ENCODE measurements at places on chromosomes 7 and 10.

DNA sequence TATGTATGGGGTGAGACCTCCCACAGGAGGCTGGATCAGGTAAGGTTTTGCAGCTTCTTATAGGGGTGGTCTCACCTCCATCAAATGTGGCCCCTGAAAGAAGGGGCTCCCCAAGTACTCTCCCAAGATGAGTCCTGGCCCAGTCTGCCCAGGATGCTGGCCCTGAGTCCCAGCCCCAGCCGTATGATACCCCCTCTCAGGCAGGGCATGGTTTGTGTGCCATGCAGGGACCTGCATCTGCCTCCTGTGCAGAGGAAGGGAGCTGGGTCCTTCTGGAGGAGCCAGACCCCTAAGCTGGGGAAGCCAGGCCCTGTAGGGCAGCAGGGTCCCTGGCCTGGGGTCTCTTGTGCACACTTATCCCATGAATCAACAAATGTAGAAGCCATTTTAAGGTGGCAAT is 35.1 kb upstream of the ZNF716 start:
- DNase-seq, result no peak

DNA sequence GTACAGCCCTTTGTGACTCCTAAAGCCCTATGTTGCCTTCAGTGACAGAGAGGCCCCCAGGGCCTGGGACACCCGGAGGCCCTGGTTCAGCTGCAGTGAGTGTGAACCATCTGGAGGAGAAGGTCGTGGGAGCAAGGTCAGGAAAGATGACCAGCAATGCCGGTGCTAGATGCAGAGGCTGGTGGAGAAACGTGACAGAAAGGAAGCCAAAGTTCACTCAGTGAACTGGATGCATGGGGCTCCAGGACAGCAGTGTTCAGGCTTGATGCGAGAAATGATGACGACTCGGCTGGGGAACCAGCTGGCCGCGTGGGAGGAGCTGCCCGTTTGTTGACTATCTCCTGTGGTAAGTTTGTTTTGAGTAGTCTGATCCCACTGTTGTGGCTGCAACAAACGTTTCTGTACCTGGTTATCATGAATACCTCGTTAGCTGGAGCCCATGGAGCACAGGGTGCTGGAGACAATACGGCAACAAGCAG is 54.1 kb upstream of the MKRN1 start:
- no peak for DNase-seq

GRCh38 chr10:122567056-122567660 is 6.6 kb downstream of the DMBT1 start:
- DNase-seq, result peak; percentile 7

DNA sequence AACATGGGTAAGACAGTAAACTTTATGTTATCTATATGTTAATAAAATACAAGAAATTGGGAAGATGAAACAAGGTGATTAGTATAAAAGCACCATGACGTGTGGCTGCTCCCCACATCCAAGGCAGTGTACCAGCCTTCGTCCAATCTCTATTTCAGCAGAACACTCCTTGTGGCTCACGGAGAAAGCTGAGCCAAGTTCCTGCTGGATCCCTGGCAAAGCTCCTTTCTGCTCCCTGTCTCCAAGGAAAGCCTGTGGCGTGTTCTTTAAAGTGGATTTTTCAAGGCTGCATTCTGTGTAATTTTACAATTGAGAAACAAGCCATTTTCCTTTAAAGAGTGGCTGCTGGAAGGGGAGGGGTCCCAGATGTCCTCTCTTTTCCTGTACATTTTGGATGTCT is 467.3 kb downstream of the PTPRN2 start:
- no peak for DNase-seq

GRCh38 chr7:5795752-5796475 is 14.5 kb upstream of the RNF216 start:
- no peak for DNase-seq

DNA sequence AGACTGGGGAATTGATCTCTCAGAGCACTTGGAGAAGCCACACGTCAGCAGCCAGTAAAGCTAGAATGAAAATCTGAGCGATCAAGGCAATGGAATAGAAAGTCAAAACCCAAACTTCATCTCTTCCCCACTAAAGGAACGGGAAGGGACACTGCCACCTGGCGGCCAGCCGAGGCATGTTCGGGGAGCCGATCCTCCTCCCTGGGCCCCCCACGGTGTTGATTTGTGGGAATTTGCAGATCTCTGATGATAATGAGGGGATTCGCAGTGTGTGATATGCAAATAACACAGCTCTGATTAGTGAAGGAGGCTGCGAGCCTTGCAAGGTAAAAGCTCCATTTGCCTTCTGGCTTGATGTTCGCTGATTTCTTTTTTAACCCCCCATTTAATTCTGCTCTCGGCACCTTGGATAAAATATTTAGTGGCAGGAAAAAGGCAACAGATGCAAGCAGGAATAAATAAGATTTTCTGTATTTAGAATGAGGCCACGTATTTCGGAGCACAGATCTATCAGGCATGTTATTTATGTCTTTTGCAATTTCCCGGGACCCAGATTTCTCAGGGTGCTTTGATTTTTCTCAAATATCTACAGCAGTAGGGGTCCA is 258.6 kb downstream of the PAXIP1 start:
- DNase-seq, result no peak

DNA sequence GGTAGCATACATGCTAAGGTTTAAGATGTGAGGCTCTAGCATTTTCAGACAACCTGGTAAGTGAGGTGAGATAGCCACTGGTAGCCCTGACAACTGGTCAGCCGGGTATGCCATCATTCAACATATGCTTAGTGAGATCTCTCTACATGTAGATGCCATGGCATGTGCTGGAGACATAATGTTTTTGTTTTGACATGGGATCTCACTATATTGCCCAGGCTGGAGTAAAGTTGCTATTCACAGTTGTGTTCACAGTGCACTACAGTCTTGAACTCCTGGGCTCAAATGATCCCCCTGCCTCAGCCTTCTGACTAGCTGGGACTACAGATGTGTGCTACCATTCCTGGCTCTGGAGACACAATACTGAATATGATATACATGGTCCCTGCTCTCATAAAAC is 437.3 kb downstream of the SORCS1 start:
- no peak for DNase-seq

- DNase-seq, result no peak
Measured at GRCh38 chr10:12487366-12487765, 138.0 kb downstream of the CAMK1D start.

DNA sequence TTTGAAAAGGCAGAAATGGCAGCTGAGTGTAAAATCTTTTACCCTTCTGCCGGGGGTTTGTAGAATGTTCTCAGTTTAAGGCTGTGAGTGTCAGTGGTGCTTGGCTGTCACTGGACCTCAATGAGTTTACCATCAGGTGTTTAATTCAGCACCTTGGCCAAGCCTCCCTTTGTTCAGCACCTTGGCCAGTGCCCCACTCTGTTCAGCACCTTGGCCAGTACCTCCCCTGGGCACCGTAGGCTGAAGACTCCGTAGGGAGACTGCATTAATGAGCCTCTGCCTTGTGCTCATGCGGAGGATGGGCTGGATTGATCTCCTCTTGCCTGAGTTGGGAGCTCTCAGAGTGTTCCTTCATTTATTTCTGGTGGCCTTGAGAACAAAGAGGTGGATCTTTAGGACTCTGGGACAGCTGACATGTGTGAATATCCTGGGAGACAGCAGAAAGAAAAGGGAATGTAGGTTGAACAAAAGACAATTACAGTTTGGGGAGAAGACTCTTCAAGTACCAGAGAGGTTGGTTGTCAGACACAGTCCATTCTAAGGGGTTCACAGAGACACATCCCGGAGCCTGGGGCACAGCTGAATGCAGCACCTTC is 1.6 kb downstream of the FAM24A start:
- peak; percentile 33 for DNase-seq

DNA sequence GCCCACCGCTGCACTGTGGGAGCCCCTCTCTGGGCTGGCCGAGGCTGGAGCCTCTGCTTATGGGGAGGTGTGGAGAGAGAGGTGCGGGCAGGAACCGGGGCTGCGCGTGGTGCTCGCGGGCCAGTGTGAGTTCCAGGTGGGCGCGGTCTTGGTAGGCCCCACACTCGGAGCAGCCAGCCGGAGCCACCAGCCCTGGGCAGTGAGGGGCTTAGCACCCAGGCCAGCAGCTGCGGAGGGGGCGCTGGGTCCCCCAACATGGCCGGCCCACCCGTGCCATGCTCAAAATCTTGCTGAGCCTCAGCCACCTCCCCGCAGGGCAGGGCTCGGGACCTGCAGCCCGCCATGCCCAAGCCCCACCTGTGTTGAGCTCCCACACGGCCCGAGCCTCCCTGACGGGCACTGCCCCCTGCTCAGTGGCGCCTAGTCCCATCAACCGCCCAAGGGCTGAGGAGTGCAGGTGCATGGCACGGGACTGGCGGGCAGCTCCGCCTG is 856.8 kb upstream of the CELF2 start:
- no peak for DNase-seq

GRCh38 chr7:28029051-28029450 is 151.5 kb downstream of the JAZF1 start:
- no peak for DNase-seq

GRCh38 chr10:33150889-33151288 is 183.6 kb downstream of the NRP1 start:
- DNase-seq, result peak; percentile 71

DNA sequence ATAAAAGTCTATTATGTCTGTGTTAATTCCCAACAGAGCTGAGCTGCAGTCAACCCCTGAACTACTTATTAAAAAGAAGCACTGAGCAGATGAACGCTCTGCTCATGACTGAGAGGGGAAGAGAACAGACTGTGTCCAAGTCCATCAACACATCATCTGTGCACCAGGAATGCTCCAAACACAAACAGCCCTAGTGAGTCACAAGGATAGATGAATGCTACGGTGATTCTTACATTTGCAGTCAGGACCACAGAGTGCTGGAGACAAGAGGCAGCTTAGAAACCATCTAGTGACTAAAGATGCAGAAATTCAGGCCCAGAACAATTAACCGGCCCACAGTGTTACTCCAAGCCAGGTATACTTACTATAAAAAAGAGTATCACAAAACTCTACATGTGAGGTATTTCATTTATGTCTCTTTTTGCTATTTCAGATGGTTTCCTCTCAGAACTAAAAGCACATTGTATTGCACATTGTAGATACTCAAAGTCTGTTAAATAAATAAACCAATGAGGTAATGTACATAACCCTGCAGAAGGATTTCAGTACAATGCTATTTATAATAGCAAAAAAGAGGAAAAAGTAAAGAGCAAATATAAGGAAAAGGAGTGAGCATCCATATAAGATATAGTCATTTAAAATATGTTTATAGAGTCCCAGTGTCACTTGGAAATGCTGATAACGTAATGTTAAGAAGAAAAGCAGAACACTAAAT is 159.2 kb downstream of the KCNMA1 start:
- DNase-seq, result no peak

DNA sequence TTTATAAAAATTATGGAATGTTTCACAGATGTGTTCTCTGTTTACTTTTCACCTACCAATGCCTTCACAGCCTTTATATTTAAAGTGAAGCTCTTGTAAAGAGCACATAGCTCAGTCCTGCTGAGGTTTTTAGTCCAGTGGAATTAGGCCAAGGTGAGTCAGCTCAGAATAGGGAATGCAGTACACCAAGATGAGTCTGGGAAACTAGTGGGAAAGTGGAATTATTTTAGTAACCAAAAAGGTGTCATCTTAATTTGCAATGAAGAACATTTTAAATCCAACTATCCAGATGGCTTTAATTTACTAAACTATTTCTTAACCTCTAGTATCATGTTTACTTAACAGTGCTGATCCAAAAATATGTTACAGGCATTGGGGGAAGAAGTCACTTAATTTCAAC is 236.3 kb upstream of the CTBP2 start:
- no peak for DNase-seq

DNA sequence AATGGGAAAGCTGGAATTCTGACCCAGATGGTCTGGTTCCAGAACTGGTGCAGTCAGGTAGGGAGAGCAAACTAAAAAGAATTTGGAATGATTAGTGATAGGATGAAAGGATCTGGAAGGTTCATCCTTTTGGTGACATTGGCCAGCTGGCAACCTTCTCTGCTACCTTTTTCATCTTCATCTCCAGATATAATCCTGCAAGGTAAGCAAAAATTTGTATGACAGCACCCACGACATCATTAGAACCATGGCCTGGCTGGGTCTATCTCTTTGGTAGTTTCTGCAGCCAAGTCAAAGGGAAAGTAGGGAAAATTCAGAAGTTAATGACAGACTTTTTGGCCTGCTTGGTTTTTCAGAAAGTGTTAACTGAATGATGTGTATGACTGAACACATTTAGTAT is 188.9 kb upstream of the MALRD1 start:
- no peak for DNase-seq

DNA sequence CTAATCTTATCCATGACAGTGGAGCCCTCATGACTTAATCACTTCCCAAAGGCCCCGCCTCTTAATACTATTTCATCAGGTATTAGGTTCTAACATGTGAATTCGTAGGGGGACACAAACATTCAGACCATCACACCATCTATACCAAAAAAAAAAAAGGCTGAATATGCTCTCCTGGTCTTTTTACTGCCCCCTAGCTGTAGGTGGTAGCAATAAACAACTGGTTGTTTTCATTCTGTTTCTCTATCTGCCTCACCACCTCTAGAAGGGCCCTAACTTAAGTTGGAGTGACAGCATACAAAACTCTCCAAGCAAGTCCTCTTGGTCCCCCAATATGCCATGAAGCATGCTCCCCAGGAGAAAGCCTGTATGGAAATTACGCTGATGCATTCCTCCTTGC is 94.1 kb downstream of the GRM8 start:
- no peak for DNase-seq

DNA sequence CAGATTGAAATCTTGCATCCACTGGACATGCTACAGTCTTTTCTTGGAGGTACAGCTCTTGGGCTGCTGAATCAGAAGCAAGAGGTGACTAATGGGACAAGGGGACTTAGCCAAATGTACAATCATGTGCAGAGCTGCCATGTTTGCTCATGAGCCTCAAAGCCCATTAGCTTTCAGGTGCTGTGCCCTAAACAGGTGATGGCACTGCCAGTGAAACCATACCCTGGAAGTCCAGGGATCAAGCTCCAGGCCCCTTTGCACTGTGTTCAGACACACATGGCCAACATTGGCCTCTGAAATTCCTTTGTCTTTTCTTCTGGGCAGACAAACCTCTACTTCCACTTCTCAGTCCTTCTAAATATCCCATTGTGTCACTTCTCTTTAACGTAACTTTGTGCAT is 328.2 kb downstream of the GRID1 start:
- DNase-seq, result no peak

GRCh38 chr10:97117372-97117771 is 68.4 kb downstream of the SLIT1 start:
- no peak for DNase-seq
